ENCODE measurements at places on chromosomes 7 and 10.

DNA sequence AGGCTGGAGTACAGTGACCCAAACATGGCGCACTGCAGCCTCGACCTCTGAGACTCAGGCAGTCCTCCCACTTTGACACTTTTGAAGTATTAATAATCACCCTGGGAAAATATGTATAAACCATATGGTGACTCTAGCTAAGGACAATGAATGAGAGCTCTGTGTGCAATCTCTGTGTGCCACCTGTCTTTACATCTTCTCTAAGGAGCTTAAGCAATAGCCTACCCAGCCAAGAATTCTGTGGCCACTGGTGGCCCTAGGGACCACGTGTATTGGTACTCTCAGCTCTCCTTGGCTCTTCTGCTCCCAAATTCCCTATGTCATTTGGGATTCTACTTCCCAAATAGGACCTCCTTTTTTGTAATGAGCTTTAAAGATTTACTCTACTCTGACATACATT, 23.7 kb downstream of the FGF8 start:
- no peak for DNase-seq

GRCh38 chr7:82506702-82507101, 63.1 kb upstream of the CACNA2D1 start:
- DNase-seq, result no peak

DNA sequence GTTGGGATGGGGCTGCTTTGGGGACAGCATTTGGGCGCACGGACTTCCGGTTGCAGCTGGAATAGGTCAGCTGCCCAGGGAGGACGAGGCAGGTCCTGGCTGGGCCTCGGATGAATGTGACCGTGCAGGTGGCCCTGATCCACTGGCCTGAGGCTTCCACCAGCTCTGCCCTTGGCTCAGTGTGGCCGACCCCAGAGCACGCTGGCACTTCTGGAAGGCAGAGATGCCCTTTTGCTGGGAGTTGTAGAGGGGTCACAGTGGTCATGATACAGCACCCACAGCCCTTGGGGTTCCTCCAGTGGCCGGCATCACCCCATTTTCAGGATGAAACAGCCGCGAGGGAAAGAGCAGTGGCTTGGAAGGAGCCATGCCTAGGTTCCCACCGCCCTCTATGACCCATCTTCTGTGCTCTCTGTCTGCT, 19.0 kb downstream of the ADCY1 start:
- no peak for DNase-seq

DNA sequence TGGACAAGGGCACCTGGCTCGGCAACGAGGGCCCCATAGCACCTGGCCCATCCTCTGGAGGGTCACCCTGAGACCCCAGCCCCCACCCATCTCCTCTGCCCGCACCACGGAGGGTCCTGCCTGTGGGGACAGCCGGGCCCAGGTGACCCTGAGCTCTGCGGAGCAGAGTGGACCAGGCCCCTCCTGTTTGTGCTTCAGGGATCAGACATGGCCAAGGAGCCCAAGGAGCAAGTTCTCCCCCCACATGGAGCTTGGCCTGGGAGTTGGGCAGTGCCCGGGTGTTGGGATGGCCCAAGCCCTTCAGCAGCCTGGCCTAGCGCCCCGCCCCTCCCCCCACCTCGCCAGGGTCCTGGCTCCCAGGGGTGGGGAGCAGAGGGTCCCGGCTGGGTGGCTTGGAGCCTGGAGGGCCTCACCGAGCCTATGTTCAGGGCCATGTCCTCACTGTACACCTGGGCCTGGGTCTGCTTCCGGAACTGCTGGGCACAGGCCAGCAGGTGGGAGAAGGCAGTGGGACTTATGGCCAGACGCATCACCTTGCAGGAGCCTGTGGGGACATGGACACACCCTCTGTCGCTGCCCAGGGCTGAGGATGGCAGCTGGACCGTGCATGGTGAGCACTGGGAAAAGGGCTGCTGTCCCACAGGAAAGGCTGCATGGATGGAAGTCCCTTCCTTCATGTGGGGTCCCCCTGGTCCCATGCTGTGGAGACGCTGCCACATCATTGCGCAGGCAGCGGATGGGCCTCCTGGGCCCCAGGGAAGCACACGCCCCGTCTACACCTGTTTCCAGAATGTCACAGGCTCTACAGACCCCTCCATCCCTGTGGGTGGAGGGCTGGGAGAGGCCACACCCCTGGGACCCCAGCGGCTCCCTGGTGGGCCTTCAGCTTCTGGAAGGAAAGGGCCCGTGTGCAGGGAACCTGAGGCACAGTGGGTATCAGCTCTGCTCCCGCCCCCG, 49.2 kb upstream of the NKX6-2 start:
- no peak for DNase-seq

- DNase-seq, result no peak
These were observed 113.4 kb downstream of the VPS41 start for GRCh38 chr7:38795593-38795992.

- no peak for DNase-seq
These were observed 11.8 kb downstream of the NANOS1 start for GRCh38 chr10:119041326-119041725.

GRCh38 chr10:101624526-101625102, 36.5 kb downstream of the DPCD start:
- no peak for DNase-seq

DNA sequence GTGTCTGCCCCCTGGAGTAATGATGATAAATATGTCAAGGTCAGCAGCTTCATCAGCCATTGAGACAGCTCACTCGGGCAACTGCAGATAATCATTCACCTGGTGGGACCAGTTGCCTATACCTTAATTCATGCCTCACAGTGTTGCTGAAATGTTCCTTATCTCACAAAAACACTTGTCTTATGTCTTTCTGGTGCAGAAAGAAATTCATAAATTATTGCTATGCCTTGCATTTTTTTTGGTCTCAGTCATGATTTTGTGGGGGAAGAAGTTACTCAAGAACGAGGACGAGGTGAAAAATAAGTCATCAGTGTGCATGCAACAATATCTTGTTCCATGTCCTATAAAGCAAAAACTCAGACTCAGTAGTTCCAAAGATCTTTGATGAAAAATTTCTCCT, 16.0 kb downstream of the TRIL start:
- DNase-seq, result no peak

DNA sequence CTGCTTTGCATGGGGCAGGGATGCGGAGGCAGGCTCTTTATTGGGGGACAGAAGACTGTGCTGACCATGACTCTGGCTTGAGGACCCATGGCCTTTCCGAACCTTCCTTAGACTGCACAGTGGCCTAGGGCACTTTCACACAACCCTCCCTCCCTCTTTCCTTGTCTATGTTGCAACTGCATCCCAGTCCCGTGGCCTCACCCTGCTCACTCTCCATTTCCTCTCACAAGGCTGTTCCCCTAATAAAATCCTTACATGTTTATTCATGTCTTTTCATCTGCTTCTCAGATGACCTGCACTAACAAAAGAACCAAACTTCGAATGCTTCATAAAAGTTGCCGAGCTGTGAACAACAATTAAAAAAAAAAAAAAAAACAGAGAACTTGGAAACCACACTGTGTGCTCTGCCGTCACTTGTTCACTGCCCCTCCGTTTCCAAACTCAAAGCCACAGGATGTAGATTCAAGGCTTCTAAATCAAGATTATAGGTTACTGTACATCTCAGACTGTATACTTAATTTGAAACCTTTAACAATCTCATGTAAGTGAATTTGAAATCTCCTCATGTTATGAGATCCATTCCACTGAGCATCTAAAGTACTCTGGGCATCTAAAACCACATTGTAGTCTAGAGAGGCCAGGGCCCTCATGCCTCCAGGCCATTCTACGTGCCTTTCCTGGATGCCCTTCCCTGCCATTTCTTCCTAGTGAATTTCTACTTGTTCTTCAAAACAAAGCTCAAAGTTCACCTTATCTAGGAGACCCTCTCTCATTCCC, 265.9 kb downstream of the SNX13 start:
- DNase-seq, result no peak

- DNase-seq, result no peak
These were observed 62.7 kb downstream of the VPS41 start for GRCh38 chr7:38846280-38846679.

DNA sequence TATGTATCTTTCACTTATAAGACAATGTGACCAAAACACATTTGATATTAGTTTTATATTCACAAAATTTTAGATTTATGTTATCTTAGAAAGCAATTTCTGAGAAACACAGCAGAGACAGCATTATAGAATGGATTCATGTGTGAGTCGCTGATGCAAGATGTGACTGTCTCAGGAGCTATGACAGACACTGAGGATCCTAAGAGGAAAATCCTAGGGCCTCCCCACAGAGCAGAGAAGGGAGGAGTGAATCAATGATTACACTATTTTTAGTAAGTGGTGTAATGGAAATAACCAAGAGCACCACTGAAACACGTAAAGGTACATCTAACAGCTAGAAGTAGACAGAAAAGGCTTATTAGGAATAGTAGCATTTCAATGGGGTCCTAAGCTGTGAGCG, 204.0 kb upstream of the PTN start:
- no peak for DNase-seq

- DNase-seq, result no peak
These were observed 12.0 kb downstream of the INPP5F start for GRCh38 chr10:119737823-119738222.

DNA sequence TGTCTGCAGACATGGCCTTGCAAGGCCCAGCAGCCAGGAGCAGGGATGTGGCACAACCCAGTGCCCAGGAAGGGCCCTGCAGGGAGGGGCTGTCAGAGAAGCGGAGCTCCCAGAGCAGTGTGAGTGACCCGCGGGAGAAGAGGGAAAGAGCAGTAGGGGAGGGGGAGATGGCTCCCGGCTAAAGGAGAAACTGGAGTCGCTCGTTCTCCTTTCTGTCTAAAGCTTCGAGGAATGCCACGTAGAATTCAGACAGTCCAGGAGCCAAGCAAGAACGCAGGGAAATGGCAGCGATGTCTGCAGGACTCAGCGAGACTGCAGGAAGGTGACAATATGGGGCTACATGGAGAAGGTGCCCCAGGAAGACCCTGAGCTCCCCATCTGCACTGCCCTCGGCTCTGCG, 22.4 kb upstream of the HABP2 start:
- DNase-seq, result no peak

GRCh38 chr10:117863771-117864170, 183.0 kb downstream of the RAB11FIP2 start:
- DNase-seq, result no peak

- DNase-seq, result no peak
These were observed 160.7 kb downstream of the TMEM178B start for GRCh38 chr7:141234335-141235105.

DNA sequence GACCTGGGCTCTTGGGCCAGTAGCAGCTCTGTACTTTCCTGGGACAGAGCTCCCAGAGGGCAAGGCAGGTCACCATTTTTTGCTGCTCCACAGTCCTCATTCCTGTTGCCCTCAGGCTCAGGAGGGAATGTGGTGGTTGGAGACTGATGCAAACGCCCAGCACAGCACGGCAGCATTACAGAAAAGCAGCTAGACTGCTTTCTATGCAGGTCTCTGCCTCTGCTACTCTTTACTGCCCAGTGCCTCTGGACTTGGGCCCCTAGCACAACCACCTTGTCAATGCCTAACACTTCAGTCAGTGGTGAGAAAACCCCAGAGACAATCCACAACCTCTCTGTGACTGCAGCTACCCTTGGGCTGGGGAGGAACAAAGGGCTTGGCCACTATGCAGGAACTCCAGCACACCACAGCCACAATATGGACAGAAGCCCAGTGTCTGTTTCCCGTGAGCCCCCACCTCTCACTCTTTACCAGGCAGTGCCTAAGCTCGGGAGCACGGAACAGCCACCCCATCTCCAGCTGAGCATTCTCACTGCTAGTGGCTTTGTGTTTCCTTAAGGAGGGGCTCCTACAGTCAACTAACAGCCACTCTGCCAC, 790.6 kb downstream of the PCDH15 start:
- DNase-seq, result no peak

GRCh38 chr7:234708-235553, 42.6 kb downstream of the FAM20C start:
- DNase-seq, result no peak

DNA sequence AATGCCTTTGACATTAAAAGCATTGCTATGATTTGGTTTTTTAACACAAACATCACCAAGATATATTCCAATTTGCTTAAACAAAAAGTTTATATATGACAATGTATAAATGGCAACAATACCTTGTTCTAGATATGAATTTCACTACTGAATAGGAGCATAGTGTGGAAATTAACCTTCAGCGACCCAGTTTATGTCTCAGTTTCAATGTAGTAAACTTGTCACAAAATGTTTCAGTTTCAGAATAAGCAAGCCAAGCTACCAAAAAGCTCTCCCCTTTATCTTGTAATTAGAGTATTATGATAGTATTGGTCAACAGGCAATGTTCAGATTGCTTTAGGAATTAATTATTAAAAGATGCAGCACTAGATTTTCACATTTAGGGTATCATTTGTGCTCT, 99.6 kb upstream of the PCDH15 start:
- DNase-seq, result no peak

GRCh38 chr7:93146472-93147141, 1.6 kb downstream of the SAMD9L start:
- DNase-seq, result no peak

DNA sequence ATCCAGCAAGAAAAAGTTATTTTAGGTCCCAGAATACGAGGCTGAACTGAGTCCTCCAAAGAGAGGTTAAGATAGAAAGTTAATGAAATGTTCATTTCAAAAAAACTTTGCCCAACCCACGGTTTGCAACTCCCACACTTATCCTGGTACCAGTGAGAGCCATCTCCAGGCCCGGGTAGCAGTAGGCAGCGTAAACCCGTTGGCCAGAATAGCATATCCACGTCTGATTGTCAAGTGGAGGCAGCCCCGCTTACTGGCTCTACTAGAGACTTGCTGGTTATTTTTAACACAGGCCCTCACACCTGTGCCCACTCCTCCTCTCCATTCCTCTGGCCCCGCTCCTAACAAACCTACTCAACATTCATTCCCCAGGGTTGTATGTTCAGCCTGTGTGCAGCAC, 109.7 kb downstream of the HIP1 start:
- DNase-seq, result no peak

GRCh38 chr7:131899271-131900030, 343.0 kb upstream of the PODXL start:
- no peak for DNase-seq

DNA sequence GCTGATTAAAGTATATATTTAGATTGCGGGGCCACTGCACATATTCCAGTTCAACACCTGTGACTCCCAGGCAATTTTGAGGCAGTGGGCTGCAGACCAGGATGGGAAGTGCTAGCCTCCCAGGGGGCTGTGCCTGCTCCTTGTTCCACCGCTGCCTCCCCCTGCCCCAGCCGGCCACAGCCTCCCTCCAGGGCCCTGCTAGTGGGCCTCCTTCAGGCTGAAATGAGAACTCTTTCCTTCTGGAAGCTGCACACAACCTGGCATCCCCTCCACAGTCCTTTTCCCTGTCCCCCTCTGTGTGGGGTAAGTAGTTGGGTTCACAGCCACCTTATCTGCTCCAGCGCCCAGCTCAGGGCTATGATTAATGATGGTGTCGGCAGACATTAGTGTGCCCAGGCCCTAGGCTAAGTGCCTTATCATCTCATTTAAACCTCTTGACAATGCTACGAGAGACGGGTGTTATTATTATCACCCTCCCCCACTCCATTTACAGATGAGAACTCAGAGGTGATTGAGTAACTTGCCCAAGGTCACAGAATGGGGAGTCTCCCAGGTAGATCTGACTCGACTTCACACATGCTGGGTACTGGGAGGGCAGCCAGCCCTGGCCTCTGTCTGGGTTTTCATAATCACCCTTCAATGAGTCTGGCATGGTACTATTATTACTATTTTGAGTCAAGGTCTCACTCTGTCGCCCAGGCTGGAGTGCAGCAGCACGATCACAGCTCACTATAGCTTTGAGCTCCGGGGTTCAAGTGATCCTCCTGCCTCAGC, 10.8 kb upstream of the SFRP5 start:
- no peak for DNase-seq

Measured in NCI-H1048 (cell line).